ENCODE measurements at places on chromosomes 16 and 17.

- no peak for DNase-seq
These were observed 39.8 kb downstream of the RAB11FIP4 start for GRCh38 chr17:31431098-31431851.

GRCh38 chr16:26983426-26983825, 83.3 kb upstream of the C16orf82 start:
- peak; percentile 61 for DNase-seq

DNA sequence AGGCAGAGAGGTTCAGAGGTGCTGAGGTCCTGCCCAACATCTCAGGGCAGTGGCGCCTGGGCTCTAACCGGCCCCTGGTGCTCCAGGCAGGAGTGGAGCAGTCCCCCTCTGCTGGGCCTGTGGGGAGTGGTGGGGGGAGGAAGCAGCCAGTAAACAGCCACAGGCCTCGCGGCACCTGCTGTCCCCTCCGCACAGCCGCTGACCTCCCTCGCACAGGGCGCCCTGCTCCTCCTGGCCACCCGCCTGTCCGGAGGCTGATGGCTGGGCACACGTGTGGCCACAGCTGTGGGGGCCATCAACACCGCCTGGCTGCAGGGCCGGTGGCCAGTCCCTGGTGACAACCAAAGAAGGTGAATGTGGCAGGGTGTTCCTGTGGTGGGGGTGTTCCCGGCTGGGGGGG, 36.8 kb upstream of the PABPN1L start:
- DNase-seq, result no peak

GRCh38 chr17:51442088-51442865, 181.9 kb downstream of the UTP18 start:
- DNase-seq, result no peak

- no peak for DNase-seq
These were observed at the start of gene ITGAL for GRCh38 chr16:30472328-30472942. TSS of gene ITGAL (plus strand) at chr16:30472742. CDS start at chr16:30472838, 96 bp downstream.

DNA sequence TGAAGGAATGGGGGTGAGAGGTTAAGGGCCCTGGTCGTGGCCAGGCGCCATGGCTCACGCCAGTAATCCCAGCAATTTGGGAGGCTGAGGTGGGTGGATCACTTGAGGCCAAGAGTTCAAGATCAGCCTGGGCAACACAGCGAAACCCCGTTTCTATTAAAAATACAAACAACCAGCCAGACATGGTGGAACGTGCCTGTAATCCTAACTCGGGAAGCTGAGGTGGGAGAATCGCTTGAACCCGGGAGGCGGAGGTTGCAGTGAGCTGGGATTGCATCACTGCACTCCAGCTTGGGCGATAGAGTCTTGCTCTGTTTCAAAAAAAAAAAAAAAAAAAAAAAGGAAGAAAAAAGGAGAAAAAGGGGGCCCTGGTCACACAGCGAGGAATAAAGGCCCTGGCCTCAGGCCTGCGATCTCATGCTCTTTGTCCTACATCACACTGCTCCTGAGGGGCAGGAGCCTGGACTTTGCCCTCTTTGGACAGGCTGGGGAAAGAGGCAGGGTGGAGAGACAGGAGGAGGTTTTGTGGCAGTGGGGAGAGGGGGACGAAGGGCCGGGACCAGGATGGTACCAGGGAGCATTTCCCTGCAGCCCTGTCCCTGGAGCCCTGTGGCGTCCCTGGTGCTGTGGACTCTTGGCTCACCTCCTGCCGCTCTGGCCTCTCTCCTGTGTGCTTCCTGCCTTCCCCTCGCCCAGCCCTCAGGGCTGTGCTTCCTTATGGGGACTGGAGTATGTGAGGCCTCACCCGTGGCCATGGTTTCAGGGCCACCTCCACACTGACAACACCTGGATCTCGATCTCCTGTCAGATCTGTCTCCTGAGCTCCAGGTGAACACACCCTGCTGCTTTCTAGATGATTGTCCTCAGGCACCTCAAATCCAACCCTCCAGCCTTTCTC, 19.7 kb upstream of the SLC25A19 start:
- DNase-seq, result no peak

- DNase-seq, result no peak
These were observed 2.1 kb downstream of the RGS9 start for GRCh38 chr17:65139101-65139764.

GRCh38 chr17:48722915-48723422, at the start of gene PRAC2:
TSS of gene PRAC2 (plus strand) at chr17:48723185. CDS start at chr17:48724411, 1,226 bp downstream.
- DNase-seq, result no peak

DNA sequence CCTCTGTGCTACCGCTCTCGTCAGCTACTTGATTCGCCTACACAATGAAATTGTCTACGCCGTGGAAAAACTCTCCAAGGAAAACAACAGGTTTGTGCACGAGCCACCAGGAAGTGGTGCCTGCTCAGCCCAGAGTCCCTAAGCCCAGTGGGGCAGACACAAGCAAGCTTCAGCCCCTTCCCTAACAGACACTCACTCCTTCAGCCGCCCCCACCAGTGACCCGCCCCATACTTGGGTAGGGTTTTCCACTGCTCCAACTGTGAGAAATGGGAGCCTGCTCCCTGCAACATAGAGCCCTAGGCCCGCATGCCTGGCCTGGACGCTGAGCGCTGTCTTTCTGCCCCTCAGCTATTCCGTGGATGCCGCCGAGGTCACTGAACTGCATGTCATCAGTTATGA, 28.6 kb upstream of the ENDOV start:
- DNase-seq, result no peak

DNA sequence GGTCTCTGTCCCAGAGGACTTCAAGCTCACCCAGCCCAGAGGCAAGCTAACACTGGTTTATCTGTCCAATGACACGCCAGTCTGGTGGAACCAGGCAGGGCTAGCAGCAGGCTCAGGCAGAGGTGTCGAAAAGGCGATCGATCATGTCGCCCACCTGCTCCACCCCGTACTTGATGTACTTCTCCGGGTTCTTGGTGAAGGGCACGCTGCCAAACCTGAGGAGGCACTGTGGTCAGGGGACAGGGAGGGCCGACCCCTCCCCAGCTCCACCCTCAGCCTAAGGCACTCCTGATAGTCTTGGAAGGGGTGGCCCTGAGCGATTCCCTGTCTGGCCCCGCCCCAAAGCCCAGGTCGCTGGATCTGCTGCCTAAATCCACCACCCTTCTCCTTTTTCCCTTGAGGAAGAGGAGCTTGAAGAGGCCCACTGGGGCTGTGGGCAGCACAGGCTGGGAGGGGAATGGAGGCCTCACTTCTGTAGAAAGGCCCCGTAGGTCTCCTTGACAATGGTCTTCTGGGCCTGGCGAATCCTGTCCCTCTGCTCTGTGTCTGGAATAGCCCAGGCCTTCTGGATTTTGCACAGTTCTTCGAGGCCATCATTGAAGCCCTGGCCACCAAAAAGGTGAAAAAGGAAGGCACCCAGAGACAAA, 4.7 kb downstream of the ZACN start:
- DNase-seq, result no peak

DNA sequence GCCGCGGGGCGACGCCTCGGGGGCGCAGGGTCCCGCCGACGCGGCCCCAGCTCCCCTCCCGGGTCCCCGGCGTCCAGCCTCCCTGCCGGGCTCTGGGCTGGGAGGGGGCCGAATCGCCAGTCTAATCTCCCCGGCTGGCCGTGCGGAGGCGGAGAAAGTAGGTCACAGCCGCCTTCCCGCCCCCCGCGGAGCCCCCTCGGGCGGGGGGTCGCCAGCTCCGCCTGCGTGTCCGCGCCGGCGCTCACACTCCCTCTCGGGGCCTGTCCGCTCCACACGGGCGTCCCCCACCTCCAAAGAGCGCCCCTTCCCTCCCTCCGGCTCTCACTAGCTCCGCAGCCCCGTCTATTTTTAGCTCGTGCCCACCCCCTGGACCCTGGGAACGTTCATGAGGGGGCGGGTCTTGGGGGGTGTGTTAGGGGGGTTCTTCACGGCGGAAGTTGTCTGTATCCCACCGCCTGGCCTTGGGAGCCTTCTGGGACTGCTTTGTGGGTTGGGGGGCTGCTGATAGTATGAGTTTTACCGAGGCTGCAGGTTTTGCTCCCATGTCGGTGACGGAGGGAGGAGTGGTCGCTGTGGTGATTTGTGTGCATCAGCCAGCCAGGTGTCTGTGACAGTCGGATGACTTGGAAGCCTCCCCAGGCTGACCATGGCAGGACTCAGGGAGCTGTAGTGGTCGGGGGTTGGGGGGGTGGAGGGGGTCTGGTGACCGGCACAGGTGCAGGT, 1.1 kb downstream of the ATP1B2 start:
- DNase-seq, result no peak

All from GM03348 (cell line).